Effector memory CD4-positive, alpha-beta T cell (primary cell): ENCODE measurements at places on chromosomes 12 and 14.

DNA sequence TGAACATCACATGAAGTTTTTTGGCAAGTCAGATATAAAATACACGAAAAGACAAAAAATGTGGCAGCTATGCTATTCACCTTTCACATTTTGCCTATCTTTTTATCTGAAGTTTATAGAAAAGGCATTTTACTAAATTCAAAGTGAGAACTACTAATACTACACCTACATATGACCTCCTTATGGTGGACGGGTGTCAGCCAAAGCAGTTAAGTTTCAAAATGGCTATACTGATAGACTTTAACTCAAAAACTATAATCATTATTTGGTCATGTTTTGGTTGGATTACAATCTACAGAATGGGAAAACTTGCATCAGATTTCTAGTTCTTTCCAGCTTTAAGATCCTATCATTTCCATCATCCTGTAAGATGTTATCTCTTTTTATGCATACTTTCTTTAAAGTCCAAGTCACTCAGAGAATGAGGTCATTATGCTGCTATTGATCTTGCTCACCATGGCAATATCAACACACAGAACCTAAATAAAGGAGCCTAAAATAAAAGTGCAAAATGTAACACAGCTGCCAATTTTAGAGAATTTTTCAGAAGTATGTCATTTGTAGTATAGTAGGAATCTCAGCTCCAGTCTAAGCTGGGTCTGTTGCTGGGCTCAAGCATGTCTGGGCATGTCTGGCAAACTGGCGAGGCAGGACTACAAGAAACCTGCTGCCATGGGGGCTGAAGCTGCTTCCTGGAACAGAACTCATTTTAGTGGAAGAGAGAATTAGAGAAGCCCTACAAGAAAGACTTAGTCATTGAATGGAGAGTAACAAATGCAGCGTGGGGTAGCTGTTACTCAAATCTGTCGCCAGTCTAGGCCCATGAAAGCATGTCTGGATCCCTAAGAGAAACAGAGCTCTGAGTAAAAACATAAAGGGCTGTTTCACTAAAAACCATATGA lies 7.6 kb upstream of the AEBP2 start:
- DNase-seq, result no peak

DNA sequence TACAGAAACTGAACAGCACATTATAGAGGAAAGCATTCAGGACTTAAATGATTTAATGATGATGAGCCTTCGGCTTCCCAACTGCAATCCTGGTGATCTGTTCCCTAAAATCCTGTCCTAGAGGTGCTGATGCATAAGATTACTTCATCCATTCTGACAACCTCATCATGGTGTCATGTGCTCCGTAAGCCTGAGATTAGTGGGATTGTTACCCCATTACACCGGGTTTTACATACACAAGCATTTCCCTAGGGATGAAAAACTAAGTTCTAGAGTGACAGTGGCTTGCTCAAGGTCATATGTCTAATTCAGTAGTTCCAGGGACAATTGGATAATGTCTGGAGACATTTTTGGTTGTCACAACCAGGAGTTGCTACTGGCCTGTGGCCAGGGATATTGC lies 2.5 kb upstream of the RNASE13 start:
- DNase-seq, result no peak

GRCh38 chr12:45257185-45257930 lies 41.5 kb downstream of the ANO6 start:
- DNase-seq, result no peak

DNA sequence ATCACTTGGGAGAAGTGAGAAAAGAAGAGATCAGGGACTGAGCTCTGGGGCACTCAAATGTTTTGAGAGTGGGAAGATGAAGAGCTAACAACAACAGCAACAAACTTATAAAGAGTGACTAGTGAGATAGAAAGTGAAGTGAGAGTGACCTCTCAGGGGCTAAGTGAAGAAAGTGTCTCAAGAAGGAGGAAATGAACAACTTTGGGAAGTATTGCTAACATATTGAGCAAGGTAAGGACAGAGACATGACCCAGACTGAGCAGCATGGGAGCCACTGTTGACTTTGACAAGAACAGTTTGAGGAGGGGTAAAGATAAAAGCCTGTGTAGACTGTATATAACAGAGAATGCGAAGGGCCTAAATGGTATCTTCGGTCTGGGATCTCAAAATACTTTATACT lies 155.1 kb upstream of the BTG1 start:
- DNase-seq, result no peak

DNA sequence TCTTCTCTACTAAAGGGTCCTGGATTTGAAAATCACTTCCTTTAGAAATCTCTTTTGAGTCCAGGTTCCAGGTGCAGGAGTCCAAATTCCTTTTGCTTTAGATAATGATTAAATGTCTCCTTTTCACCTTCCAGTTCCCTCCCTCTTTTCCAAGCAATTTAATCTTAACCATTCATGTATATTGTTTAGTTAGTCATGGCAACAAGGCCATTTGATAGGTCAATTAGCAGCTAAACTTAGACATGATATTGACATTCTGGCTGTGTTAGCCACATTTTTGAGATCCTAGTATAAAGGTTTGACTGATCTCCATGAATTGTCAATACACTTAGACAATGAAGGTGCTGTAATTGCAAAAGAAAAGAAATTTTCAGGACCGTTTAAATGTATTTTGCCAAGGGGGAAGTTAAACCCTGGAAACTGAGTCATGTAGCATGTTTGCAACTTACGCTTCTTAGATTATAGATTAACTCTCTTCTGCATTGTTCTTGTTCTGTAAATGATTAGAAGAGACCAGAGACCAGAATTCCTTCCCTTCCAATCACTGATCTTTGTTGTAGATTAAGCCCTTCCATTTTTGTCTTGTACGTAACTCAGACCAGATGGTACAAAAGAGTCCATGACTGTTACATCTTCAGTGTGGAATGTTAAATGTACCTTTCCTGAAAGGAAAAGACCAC lies 12.4 kb upstream of the C12orf75 start:
- no peak for DNase-seq

- no peak for DNase-seq
Measured at GRCh38 chr12:10126413-10126812, 3.6 kb downstream of the CLEC7A start.

DNA sequence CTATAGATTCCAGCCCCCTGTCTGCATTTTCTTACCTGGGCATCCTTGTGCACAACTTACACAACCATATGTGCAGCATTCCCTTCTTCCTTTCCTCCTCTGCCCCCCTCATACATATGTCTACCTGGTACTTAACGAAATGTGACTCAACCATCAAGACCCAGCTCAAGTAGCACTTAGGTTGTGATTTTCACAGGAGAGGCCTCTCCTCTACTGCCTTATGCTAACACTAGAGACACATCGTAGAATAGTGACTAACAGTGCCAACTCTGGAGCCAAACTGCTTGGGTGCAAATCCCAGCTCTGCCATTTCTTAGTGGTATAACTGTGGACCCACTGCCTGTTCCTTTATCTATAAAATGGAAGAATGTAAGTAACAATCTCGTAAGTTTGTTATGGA lies 24.1 kb upstream of the PLEKHA5 start:
- DNase-seq, result no peak

DNA sequence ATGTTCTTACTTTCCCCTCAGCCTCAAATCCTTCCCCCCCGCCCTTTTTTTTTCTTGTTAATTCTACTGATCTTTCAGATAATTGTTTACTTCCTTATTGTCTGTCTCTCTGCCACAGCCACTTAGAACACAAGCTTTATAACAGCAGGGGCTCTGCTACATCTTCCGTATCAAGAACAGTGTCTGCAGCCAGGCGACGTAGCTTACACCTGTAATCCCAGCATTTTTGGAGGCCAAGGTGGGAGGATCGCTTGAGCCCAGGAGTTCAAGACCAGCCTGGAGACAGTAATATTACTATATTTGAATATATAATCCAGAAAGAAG lies 5.4 kb downstream of the SOS2 start:
- no peak for DNase-seq

GRCh38 chr12:92312463-92312964 lies 166.9 kb upstream of the BTG1 start:
- no peak for DNase-seq

GRCh38 chr14:23639891-23640523 lies 3.8 kb downstream of the DHRS2 start:
- no peak for DNase-seq
